Mesenchymal stem cell (in vitro differentiated cells and primary cell): ENCODE measurements at places on chromosomes 5 and 9.

GRCh38 chr5:59744531-59744992 is 149.0 kb downstream of the PDE4D start:
- peak; percentile 49 for DNase-seq

DNA sequence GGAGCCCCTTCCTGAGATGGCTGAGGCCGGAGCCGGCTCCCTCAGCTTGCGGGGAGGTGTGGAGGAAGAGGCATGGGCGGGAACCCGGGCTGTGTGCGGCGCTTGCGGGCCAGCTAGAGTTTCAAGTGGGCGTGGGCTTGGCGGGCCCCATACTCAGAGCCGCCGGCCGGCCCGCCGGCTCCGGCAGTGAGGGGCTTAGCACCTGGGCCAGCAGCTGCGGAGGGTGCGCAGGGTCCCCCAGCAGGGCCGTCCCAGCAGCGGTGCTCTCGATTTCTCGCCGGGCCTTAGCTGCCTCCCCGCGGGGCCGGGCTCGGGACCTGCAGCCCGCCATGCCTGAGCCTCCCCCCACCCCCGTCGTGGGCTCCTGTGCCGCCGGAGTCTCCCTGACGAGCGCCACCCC is 67.9 kb upstream of the SLC28A3 start:
- DNase-seq, result no peak

GRCh38 chr5:81786496-81786895 is 35.6 kb upstream of the SSBP2 start:
- no peak for DNase-seq

GRCh38 chr5:148913985-148914431 is 87.6 kb downstream of the ADRB2 start:
- peak; percentile 89 for DNase-seq

DNA sequence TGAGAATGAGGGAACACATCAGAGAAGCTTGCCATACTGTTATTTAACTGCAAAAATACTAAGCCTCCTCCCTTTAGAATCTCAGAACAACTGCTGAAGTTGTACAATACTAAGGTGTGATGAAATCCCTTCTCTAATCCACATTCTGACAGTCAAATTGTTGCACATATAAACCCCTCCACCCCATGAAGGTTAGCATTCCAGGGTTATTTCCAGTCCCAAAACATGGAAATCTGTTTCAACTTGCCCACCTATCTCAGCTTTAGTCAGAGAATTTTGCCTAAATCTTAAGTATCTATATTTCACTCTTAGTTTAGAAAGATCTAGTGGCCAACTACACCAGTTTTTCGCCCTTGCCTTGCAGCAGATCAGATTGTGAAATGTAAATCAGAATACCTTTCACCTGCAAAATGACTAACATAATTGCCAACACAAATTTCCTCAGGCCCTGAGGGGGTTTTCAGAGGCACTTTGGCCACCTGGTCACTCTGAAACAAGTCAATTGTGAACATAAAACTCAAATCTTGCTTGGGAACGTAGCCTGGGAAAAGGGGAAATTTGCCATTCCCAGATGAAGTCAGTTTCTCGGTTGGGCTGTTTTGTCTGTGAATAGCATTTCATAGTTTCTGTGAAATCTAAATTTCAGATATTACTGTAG is 93.9 kb downstream of the EFNA5 start:
- DNase-seq, result no peak

GRCh38 chr5:134462761-134463160 is 51.1 kb upstream of the CDKN2AIPNL start:
- DNase-seq, result no peak

DNA sequence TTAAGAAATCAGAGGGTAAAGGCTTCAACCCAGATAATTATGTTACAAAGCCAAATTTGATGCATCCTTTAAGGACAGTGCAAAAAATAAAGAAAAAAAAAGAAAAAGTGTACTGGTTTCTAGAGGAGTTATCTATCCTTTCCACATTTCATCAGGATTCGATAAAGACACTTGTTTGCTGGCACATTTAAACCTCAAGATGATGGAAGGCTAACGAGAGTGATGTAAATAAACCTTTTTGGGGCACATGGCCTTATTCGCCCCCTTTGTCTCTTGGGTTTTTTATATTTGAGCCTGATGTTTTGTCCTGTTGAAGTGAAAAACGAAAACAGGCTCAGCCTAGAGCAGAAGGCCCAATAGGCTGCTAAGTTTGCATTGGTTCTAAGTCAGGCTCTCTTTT is 416.5 kb downstream of the TAF11L14 start:
- no peak for DNase-seq

- DNase-seq, result no peak
Observed at GRCh38 chr9:81885602-81886001, 42.6 kb upstream of the SPATA31D4 start.

GRCh38 chr5:143200781-143201398 is 202.6 kb downstream of the NR3C1 start:
- DNase-seq, result peak; percentile 93

DNA sequence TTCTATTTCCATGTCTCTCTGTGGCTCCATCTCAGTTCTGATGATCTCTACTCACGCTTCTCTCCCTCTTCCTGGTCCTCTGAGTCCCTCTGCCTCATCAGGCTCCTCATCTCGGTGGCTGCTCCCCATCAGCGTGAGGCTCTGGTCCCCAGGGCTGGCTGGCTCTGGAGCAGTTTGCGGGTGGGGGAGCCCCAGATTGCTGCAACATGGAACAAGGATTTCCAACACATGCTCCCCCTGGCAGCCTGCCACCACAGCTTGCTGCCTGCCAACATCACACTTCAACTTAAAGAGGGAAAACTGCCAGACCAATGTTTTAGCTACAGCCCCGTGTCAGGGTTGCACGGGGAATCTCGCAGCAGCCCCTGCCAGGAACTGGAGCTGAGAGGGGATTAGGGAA is 77.2 kb upstream of the NEK6 start:
- no peak for DNase-seq

GRCh38 chr9:32965999-32966722 is 35.3 kb downstream of the APTX start:
- DNase-seq, result no peak

DNA sequence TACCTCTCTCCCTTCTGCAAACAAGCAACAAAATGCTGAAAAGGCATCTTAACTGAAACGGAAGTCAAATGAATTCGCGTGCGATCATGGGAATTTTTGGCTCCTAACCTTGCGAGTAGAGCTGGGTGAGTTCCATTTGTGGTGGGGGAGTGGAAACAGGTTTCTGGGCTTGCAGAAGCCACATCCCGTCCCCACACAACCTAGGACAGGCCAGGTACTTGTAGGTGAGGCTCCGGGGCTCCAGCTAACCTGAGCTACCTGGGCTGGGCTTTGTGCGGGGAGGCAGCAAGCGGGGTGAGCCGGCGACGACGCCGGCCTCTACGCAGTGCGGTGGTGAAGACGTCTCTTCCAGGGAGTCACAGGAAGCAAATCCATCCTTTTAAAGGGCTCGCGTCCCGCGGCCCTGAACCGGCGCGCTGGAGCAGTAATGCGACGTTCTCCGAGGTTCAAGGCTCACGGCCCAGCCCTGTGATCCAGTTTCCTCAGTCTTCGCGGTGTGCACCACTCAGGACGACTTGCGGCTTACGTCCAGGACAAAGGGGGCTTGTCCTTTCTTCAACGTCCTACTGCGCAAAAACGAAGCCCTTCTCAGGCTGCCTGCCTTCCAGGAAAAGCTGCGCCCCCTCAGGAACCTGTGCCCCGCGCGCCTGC is 567 bp upstream of the SPIN1 start:
- DNase-seq, result peak; percentile 75

DNA sequence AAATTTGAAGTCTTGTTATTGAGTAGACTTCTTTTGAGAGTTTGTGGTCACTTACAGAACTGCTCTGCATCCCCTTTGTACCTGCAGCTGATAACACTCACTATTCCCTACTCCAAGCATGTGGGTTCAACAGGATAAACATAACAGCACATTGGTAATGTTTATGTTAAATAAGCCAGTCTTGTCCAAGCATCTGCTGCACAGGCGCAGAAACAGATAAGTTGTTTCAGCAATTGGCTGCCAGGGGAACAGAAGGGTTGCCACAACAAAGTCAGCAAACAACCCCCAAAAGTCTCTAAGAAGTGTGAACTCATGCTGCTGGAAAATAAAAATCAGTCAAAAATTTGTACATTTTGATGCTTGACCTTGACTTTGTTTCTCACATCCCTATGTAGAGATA is 174.6 kb downstream of the GDNF start:
- DNase-seq, result peak; percentile 67

- DNase-seq, result no peak
Observed at GRCh38 chr5:87885758-87886157, 382.9 kb downstream of the TMEM161B start.

GRCh38 chr9:34484678-34485077 is 26.1 kb downstream of the DNAI1 start:
- DNase-seq, result no peak

- no peak for DNase-seq
Observed at GRCh38 chr9:112783551-112783954, 33.0 kb downstream of the SNX30 start.

- DNase-seq, result peak; percentile 41
Observed at GRCh38 chr9:96040591-96041461, 165.3 kb downstream of the ERCC6L2 start.

DNA sequence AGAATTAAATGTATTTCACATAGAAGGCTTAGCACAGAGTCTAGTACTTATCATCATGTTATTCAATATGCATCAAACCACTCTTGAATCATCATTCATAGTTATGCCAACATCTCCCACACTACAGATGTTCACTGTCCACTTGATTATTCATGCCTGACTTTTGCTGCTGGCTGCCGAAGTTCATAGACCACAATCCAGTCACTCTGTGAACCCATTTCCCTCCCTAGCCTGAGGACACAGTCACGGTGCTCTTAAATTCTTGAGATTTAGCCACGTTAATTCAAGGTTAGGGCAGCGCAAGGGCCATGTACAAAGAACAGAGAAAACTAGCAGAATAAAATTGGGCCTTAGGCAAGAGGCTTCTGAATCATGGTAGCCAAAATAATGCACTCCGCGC is 32.4 kb downstream of the ABCA1 start:
- peak; percentile 42 for DNase-seq

- no peak for DNase-seq
Observed at GRCh38 chr9:16608906-16609305, 261.6 kb downstream of the BNC2 start.

DNA sequence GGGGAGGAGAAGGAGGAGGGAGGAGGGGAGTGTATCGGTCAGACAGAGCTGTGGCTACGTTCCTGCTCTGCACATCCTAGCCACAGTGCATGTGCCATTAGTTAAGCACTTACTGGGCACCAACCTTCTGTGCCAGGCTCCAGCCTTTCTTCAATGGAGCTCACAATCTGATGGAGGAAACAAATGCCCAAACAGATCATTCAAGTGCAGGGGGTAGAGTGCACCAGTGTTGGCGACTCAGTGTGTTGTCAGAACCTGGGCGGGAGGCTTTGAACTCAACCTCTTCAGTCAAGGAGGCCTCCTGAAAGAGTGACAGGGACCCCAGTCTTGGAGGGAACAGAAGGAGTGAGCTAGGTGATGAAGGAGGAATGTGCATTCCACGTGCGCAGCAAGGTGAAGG is 51.9 kb upstream of the SHB start:
- DNase-seq, result no peak

- DNase-seq, result no peak
Observed at GRCh38 chr9:131817073-131817472, 77.2 kb upstream of the RAPGEF1 start.

DNA sequence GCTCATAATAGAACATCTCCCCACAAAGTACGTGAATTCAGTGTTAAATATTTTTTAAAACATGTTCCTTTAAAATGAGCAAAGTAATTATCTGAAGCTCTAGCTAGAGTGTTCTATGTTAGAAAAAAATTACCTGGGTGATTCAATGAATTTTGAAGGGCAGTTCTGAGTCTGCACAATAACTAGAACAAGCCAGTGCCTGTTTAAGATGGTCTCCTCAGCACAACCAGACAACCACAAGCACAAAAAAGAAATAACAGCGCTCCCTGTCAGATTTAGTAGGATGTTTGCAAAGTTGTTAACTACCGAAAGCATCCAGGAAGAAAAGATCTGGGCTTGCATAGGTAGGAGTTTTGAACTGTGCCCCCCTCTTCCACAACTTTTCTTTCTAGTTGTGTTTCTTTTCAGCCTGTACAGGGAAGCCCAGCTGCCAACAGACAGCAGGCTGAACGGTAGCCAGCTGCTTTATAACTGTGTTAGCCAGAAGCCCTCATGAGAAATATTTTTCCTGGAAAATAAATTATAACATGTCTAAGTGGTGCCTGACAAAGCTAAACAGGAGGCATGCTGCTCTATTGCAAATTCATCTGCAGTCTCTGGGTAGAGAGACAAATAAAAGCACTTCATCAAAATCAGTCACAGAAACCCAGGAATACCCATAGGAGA is 1026.9 kb downstream of the MAT2B start:
- DNase-seq, result no peak

DNA sequence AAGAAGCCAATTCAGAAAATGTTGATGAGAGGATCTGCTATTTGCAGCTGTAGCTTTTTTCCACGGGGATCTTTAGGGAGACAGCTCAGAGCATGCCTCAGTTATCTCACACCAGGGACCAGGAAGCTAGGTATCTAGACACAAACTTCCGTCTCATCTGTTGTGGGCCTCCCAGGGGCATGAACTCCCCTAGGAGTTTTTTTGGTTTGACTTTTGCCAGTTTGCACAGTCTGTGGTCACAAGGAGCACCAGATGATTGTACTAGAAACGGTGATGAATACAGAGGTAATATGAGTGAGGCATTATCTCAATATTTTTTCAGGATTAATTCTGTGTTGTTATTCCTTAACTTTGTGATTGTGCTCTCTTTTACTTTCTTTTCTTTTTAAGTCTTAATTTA is 533.2 kb upstream of the SEMA6A start:
- no peak for DNase-seq

DNA sequence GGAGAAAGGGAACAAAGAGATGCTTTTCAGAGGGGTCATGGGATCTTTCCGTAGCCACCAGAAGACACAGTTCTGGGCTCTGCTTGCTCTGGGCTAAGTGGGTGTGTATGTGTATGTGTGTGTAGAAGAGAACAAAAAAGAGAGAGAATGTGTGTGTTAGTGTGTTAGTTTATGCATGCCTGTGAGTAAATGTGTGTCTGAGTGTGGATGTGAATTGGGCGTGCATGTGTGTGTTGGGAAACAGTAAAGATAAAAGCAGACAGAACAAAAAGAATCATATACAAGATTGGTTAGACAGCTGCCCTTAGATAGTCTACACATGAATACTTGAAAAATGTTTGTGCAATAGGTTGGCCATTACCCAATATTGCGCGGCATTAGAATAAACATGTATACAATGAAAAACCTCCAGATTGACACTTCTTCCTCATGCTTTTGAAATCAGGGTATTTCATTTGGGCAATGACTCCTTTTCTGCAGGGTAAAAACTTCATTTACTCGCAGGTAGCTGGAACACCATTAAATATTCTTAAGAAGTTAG is 36.5 kb upstream of the HSPA9 start:
- peak; percentile 66 for DNase-seq

DNA sequence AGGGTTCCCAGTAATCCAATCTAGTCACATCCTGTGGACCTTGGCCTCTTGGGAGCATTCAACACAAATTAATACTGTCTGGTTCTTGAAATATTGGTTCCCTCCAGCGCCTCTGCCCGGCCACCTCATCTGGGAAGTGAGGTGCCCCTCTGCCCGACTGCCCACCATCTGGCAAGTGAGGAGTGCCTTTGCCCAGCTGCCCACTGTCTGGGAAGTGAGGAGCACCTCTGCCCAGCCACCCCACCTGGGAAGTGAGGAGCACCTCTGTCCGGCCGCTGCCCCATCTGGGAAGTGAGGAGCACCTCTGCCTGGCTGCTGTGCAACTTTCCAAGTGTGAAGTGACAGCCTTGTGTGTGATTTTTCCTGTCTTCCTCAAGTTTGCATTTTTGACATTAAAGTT is 42.7 kb upstream of the SMIM15 start:
- no peak for DNase-seq

- no peak for DNase-seq
Observed at GRCh38 chr5:133769842-133770241, 157.5 kb upstream of the FSTL4 start.

- DNase-seq, result no peak
Observed at GRCh38 chr5:110580625-110581024, 145.8 kb downstream of the TMEM232 start.
